Suppressor macrophage (primary cell): ENCODE measurements at places on chromosomes 6 and 20.
A peak's percentile ranks its signal among the peaks of the same experiment; 100 is the strongest.

- DNase-seq: peak; percentile 61
Measured at GRCh38 chr6:30169658-30170614, 6.6 kb downstream of the TRIM15 start.

DNA sequence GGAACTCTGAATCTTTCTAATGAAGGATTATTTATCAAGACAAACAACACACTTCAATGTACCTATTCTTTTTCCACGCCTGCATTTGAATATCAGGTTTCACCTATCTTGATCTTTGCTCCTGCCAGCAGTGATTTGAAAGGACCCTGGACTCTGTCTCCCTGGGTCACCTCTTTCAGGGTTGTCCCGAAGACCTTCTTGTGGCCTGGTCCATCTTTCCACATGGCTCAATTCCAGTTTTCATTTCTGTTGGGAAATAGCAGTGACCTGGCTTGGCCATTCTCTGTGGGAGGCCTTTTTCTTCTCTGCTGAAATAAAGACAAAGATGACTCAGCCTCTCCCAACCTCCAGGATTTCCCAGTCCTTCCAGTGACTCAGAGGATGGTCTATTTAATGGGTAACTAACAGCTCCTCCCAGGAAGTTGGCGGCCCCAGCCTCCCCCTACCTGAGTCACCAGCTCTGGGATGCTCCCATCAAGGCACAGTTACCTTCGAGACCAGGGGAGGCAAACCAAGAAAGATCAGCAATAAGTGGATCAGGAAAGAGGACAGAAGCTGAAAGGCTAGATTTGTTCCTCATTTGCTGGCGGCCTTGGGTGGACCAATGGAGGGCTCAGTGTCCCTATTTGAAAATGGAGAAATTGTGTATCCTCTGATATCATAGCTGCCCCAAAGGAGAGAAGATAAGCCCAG is 120.2 kb upstream of the RNF24 start:
- DNase-seq: peak; percentile 82

GRCh38 chr6:160355001-160355400 is 6.8 kb downstream of the SLC22A3 start:
- no peak for DNase-seq

DNA sequence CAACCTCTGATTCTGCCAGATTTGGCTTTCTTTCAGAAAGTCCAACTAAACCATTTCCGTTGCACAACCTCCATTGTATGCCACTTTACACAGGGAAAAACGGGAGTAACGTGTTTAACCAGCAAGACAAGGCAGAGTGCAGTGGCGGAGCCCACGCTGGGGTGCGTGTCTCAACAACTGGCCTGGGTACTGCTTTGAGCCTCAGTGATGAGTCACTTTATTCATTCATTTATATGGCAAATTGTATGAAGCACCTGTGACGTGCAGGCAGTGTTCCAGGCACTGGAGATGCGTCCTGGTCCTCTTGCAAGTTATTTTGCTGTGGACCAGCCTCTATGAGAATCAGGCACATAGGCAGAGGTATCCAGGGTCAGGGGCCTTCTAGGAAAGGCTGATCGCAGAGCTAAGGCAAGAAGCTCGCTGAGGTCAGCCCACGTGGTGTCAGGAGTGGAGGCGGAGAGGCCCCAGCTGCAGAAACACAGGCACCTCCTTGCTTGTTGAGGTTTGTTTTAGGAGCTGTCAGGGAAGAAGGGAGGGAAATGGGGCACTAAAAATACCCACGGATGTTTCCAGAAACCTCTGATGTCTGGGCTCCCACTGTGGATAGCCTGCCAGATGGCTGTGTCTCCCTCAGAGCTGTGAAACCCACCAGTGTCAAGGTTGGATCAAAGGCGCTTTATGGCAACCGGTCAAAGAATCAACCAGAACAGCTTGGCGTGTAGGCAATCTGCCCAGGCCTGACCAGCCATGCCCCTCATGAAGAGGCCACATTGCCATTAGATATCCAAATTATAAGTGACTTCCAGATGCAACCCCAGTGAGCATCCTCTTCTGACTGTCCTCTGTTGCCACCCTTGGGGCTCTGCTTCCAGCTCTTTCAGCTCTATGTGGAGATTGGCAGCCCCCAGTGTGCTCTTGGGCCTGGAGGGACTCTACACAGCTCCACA is 157.2 kb downstream of the CD83 start:
- DNase-seq: no peak
